SK-MEL-5 (cell line): ENCODE measurements at places on chromosomes 12 and 14. TPM values are rescaled to one million over a fixed set of nuclear protein-coding genes. Genes with fewer than 3 reads are reported as not detected.
A peak's percentile ranks its signal among the peaks of the same experiment; 100 is the strongest.

- DNase-seq = no peak
Observed at GRCh38 chr14:72512925-72513324, 381.0 kb downstream of the DPF3 start.

KCNA1 gene
- not detected in 2 replicates for total RNA-seq

KITLG gene
- 10.3 and 12.5 TPM in 2 replicates for total RNA-seq

TM7SF3 gene
- total RNA-seq = 245 and 250 TPM in 2 replicates

NEUROD4 gene
- total RNA-seq = not detected in 2 replicates

- peak; percentile 17 for DNase-seq
Observed at GRCh38 chr12:111869671-111870070, 27.6 kb downstream of the MAPKAPK5 start.

SMIM41 gene
- total RNA-seq = not detected in 2 replicates

GRCh38 chr14:104295681-104296387 lies 157.4 kb downstream of the KIF26A start:
- DNase-seq = no peak

- no peak for DNase-seq
Observed at GRCh38 chr12:38538319-38538718, 221.7 kb downstream of the ALG10B start.

- no peak for DNase-seq
Observed at GRCh38 chr12:10941369-10941768, 2.3 kb upstream of the TAS2R14 start.

GRCh38 chr12:64740646-64741045 lies 18.6 kb downstream of the GNS start:
- DNase-seq = no peak

GRCh38 chr14:76782885-76783566 lies 21.8 kb downstream of the VASH1 start:
- no peak for DNase-seq

KRT79 gene
- total RNA-seq = not detected in 2 replicates

DNA sequence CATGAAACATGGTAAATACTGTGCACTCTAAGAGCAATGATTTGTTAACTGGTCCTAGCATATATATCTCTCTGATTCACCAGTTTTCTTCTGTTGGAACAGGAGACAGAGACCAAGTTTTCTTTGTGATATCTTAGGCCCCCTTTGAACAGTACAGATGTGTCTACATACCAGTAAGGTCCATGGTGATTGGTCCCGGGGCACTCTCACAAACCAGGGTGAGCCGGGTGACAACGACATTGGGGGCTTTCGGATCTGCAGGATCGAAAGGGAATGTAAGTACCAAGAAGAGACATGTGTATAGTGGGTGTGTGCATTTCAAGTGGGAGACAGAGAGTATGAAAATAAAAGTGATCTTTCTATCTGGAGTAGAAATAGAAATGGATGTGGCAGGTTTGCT lies 11.3 kb upstream of the ERP27 start:
- DNase-seq = no peak

DNA sequence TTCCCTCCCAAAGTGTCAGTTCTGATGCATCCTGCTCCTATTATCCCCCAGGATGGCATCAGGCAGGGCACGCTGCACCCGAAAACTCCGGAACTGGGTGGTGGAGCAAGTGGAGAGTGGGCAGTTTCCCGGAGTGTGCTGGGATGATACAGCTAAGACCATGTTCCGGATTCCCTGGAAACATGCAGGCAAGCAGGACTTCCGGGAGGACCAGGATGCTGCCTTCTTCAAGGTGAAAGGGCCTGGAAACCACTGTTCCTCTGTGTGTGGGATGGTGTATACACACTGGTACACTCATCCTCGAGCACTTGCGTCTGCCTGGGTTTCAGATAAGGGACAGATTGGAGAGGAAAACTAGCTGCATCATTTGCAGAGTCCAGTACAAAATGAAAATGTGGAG lies 1.0 kb downstream of the IRF9 start:
- DNase-seq = no peak

CMTM5 gene
- not detected in 2 replicates for total RNA-seq

WIF1 gene
- total RNA-seq = not detected in 2 replicates

GRCh38 chr12:49720214-49720613 lies 13.0 kb upstream of the FMNL3 start:
- peak; percentile 38 for DNase-seq

RACGAP1 gene
- total RNA-seq = 60.3 and 65.2 TPM in 2 replicates

GRCh38 chr14:74302152-74302628 lies 544 bp downstream of the ABCD4 start:
- DNase-seq = peak; percentile 46

LYZ gene
- total RNA-seq = 0.37 and 0.88 TPM in 2 replicates

DNA sequence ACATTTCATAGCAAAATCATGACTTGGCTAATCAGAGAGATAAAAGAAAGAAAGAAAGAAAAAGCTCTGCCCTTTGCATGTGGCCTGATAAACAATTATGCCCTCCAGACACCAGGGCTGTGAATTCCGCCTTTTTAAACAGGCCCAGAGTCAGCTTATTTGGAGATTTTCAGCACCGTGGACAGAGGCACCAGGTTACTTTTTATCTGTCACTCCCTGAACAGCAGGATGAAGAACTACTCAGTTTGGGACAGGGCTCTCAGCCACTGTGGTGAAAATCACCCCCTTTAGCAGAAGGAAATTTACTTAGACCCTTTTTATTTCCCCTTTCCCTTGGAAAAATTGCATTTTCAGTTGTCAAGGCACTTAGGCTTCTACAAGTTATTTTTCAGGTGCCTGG lies 359.9 kb downstream of the NRXN3 start:
- peak; percentile 4 for DNase-seq

TMEM132C gene
- total RNA-seq = not detected in 2 replicates

DNA sequence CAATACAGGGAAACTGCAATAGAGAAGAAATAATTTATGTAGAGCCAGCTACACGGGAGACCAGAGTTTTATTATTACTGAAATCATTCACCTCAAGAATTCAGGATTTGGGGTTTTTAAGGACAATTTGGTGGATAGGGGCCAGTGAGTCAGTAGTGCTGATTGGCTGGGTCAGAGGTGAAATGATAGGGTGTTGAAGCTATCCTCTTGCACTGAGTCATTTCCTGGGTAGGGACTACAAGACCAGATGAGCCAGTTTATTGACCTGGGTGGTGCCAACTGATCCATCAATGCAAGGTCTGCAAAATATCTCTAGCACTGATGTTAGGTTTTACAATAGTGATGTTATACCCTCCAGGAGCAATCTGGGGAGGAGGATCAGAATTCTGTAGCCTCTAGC lies 486.3 kb downstream of the LRIG3 start:
- no peak for DNase-seq

DNA sequence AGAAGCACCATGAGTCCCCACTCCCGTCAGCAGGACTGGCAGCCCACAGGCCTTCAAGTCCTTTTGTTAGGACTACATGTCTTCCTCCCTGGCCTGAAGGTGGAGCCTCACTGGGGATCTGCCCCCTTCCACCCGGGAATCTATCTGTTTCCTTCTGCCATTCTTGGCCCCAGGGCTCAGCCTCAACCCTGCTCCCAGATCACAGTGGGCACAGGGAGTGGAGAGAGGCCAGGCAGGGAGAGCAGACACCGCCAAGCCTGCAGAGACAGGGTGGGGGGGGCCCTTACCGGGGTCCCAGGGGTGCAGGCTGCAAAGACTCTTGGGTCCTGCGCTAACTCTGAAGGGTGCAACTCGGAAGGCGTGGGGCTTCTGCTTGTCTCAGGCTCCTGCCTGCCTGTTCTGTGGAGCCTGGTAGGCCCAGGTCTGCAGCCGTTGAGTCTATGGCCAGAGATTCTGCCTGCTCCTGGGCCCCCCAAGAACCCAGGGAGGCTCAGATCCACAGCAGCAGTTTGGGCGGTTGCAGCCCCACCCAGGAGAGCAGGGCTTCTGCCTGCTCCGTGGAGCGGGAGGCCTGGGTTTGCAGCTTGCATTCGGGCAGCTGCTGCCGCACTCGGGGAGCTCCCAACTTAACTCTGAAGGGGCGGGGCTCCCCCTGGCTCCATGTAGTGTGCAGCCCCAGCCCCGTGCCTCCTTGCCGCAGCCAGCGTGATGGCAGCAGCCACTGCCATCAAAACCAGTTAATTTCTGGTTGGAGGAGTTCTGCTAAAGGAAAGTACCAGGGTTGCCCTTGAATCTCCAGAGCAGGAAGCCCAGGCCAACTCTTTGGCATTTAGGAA lies 21.7 kb upstream of the PLBD1 start:
- DNase-seq = no peak

JAG2 gene
- 1.3 TPM in 2 replicates for total RNA-seq

GRCh38 chr12:58500399-58500798 lies 419.9 kb downstream of the LRIG3 start:
- no peak for DNase-seq

- no peak for DNase-seq
Observed at GRCh38 chr14:33631441-33631840, 319.4 kb downstream of the EGLN3 start.

DNA sequence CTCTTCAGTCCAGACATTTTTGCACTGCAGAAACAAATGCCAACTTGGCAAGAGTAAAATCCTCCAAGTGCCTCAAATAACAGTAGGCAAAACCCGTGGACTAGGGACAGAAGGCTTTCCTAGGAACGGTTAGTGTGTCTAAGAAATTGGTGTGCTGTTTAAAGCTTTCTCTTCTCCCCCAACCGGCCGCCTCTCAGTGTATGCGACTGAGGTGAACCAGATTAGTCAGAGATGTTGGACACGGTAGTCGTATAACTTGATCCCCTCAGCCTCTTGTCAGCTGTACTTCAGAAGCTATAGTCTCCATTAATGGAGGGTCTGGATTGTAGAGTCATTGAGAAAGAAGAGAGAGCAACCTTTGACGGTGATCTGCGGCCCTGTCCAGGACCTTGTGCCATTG lies 21.7 kb downstream of the PPFIBP1 start:
- DNase-seq = no peak

RIN3 gene
- total RNA-seq = 2.4 and 2.6 TPM in 2 replicates

CLEC1B gene
- not detected in 2 replicates for total RNA-seq
